Putamen (tissue), 1 donor: ENCODE measurements at places on chromosomes 13 and 19.

- DNase-seq, result peak; percentile 8
These were observed 188.0 kb downstream of the TDRD3 start for GRCh38 chr13:60584976-60585375.

GRCh38 chr13:50222569-50223332 lies 207.5 kb downstream of the KCNRG start:
- DNase-seq, result no peak

DNA sequence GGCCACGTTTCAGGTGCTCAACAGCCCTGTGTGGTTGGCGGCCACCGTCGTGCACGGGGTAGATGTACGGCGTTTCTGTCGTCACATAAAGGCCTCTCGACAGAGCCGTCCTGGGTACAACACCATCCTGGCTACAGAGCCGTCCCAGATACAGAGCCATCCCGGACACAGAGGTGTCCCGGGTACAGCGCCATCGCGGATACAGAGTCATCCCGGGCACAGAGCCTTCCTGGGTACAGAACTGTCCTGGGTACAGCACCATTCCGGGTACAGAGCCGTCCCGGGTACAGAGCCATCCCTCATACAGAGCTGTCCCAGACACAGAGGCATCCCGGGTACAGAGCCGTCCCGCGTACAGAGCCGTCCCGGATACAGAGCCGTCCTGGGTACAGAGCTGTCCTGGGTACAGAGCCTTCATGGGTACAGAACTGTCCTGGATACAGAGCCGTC lies 222.7 kb upstream of the SOX1 start:
- no peak for DNase-seq

DNA sequence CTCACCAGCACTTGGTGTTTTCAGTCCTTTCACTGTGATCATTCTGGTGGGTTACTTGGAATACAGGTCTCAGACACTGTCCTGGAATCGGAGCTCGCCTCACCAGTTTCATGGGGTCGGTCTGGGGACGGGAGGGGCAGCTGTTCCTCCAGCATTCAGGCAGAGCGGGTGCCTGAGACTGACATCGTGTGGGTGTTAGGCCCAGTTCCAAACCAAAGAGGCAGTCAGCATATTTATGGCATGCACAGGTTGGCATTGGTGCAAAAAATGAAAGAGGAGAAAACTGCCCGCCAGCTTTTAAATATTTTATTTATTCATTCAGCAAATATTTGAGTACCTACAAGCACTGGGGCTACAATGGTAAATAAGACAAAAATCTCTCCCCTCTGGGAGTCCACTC lies 20.1 kb downstream of the PLEKHF1 start:
- no peak for DNase-seq

- no peak for DNase-seq
These were observed 5.5 kb downstream of the EPS8L1 start for GRCh38 chr19:55080968-55081769.

- no peak for DNase-seq
These were observed 42.2 kb downstream of the CCNE1 start for GRCh38 chr19:29854033-29854432.

GRCh38 chr19:416416-416815 lies 7.5 kb upstream of the C2CD4C start:
- DNase-seq, result no peak

GRCh38 chr13:106155411-106155810 lies 380.1 kb downstream of the EFNB2 start:
- no peak for DNase-seq

DNA sequence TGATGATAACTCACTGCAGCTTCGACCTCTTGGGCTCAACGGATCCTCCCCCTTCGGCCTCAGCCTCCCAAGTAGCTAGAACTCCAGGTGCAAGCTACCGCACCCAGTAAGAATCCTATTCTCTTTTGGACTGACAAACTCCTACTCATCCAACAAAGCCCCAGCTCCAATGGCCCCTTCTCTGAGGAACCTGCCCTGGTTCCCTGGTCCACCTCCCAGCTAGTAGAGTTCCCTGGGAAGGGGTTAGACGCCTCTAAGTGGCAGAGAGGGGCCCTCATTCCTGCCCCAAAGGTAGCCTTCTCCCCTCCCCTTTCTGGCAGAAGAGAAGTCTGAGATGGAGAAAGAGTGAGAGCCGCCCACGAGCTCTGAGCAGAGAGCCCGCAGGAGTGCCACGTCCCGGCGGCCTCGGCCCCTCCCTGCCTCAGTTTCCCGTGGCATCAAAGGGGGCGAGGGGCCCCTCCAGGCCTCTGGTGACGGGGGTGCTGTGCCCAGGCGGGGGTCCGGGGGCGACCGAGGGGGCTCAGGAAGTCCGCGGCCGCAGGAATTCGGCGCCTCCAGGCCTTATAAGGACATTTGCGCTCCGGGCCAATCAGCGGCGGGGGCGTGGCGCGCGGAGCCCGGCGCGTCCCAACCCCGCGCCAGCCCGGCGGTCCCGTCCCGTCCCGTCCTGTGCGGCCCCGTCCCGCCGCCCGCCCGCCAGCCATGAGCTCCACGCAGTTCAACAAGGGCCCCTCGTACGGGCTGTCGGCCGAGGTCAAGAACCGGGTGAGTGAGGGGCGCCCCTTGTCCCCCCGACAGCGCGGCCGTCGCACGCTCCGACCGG lies at the start of gene CNN2:
CNN2 (plus strand) TSS at position 649 of the 823 bp plus-strand sequence; CDS start at position 703, 54 bp downstream.
- DNase-seq, result no peak

GRCh38 chr19:51800473-51801244 lies 5.7 kb downstream of the FPR3 start:
- no peak for DNase-seq

DNA sequence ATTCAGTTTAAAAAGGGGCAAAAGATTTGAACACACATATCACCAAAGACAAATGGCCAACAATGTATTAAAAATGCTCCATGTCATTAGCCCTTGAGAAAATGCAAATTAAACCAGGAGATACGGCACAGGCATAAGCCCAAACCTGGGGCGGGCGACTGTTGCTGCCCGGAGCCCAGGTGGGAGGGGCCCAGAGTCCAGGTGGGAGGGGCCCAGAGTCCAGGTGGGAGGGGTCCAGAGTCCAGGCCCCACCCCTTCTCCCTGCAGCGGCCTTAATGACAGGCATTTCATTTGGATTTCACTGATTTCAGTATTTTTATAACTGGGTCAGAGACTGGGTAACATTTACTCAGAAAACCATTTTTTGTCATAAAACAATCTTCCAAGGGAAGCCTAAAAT lies 78.2 kb downstream of the RASA3 start:
- no peak for DNase-seq

DNA sequence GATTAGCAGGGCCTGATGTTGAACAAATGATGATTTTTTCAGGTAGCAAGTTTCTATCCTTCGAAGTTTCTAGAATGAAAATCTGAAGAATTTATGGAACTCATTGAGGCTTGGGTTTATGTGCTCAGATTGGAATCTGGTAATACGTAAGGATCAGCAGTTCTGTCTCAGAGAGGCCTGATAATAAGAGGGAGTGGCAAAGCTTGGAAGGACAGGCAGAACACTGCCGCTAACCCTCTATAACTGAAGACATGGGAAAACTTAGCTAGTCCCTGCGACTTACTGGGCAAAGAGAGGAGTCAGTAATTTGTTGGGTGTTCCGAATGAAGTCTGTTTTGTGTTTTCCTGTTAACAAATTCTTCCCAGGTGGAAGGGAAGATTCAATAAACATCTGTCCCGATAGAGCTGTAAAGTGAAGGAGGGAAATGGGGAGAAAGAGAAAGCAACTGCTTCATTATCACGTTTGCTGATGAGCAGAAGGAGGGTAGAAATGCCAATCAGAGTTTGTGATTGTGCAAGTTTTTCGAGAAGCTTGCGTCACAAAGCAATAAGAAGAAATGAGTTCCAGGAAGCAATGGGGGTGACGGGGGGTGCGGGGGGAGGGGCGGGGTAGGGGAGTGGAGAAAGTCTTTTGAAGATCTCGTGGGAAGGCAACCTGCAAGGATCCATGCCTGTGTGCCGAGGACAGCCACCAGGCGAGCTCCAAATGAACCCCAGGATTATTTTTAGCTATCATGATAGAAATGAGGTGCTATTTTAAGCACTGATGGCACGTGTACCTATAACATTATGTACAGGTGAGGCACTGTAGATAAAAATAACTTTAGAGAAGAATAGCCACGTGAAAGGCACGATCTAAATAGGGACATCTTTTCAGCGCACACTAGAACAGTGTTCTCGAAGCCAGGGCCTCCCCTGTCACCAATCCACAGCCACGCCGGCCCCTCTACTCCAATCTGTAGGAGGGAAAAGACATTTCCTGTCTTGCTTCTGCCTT lies 224.1 kb downstream of the FGF9 start:
- no peak for DNase-seq

DNA sequence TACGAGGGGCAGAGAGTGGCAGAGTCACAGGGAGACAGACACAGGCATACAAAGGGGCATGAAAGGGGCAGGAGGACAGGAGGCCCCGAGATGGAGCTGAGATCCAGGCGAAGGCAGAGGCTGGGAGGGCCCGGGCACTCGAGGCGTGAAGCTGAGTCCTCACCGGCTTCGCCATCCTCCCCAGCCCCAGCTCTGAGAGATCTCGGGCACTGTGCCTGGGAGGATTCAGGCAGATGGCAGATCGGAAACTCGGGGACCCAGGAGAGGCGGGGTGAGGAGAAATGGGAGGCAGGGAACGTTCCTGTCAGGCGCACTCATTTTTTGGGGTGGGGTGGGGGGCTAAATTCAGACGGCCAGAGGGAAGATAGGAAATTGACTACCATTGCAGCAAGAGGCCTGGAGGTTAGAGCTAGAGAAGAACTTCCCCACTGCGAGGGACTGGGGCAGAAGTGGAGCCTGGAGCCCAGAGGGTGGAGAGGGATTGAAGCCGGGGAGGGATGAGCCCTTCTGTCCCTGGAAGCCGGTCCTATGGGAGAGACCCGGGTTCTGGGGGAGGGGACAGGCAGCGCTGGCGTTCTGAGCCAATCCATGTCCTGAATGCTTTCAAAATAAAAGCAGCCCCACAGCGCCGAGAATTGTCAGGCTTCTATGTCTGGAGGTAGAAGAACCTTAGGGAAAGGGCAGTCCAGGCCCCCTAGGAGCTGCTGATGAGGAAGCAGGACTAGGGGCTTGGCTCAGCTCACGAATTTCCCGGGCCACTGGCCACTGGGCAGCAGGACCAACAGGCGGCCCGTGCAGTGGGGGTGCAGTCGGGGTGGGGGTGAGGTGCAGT lies 12.6 kb downstream of the LRRC4B start:
- no peak for DNase-seq

- no peak for DNase-seq
These were observed 93.5 kb downstream of the INSR start for GRCh38 chr19:7200736-7201135.

DNA sequence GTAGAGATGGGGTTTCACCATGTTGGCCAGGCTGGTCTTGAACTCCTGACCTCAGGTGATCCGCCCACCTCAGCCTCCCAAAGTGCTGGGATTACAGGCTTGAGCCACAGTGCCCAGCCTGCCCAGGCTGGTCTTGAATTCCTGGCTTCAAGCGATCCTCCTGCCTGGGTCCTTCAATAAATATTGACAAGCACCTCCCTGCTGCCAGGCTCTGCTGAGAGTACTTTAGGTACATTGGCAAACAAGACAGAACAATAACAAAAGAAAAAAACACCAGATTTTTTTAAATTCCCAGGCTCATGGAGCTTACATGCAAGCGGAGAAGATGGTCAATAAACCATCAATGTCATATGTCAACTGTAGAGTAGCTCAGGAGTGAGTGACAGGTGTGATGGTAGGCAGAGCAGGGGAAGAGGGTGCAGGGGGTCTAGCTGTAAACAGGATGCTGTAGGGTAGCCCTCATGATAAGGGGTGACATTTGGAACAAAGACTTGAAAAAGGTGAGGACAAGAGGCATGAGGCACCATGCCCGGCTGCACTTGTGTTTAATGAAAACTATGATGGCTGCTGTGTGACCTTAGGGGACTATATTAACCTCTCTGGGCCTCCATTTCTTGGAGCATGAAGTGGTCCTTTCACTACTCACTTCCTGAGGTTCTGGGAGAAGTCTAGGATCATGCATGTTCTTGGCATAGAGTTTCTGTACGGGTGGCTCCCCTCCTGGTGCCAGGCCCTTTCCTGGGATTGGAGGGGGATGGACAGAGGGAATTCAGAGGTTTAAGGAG lies 19.6 kb downstream of the SULT2B1 start:
- DNase-seq, result no peak

GRCh38 chr13:68940049-68940448 lies 1167.6 kb upstream of the ATXN8OS start:
- DNase-seq, result no peak

GRCh38 chr13:89217813-89218212 lies 1546.6 kb downstream of the SLITRK5 start:
- DNase-seq, result no peak

DNA sequence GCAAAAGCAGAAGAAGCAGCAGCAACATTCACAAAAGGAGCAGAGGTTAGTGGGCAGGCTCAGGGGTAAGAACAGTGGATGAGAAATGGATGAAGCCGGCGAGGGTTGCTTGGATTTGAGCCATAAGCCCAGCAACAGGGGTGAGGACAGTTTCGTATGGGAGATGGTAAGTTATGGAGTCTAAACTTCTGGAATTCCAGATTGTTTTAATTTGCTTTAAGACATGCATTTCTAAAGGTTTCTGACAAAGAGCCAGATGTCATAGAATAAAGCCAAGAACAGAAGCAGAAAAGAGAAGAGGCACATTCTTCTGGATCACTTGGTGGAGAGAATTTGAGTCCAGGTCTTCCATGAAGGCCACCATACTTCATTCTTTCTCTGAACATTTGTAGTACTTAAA lies 76.6 kb downstream of the TNFSF11 start:
- DNase-seq, result no peak

GRCh38 chr19:56823417-56823816 lies 17.1 kb downstream of the PEG3 start:
- no peak for DNase-seq

GRCh38 chr19:15101479-15102082 lies 5.6 kb upstream of the SYDE1 start:
- DNase-seq, result no peak

GRCh38 chr19:46133101-46133627 lies 8.7 kb upstream of the IGFL3 start:
- DNase-seq, result peak; percentile 33

DNA sequence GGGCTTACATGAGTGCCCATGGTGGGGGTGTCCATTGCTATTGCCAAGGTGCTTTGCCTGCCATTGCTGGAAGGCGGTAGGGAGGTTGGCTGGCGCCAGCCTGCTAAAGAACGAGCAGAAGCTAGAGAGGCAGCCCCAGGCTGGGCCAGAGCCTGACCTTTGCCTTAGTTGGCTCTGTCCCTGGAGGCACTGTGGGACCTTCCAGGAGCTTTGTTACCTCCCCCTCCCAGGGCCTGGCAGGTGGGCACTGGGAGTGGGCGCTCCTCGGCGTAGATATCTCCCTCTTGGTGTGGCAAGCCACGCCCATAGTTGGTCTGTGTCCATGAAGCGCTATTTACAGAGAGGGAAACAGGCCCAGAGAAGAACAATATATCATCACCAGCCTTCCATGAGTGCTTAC lies 2.3 kb upstream of the SLC25A42 start:
- DNase-seq, result no peak

GRCh38 chr19:44050740-44051649 lies 841 bp upstream of the ZNF223 start:
- peak; percentile 54 for DNase-seq

- DNase-seq, result no peak
These were observed 145.4 kb upstream of the MYO16 start for GRCh38 chr13:108483981-108484380.

DNA sequence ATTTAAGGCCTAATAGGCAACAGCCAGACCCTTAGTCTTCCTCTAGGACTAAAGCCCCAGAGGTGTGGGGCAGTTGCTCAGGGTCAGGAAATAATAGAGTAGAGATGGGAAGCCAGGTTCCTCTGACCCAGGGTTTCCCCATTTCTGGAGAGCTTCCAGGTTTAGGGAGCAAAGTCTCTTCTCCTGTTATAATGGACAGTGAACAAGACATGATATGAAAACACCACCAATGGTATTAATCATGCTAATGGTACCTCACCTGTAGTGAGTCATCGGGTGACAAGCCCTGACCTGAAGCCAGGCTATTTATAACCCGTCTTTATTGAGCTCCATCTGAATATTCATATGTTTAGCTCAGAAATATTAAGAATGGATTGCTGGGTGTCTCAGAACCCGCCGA lies 24.6 kb downstream of the BICRA start:
- DNase-seq, result no peak
